ENCODE measurements at places on chromosomes 2 and 18.

GRCh38 chr2:216375286-216375685 is 3.0 kb upstream of the MARCHF4 start:
- H3K27me3 ChIP-seq: peaks cover 71% of the 10 kb centered on the region
- no peak for ATAC-seq
- peaks cover 14% of the 10 kb centered on the region for H3K4me1 ChIP-seq
- H3K4me3 ChIP-seq: no peak overlapping the region
- no peak overlapping the region for H3K27ac ChIP-seq

DNA sequence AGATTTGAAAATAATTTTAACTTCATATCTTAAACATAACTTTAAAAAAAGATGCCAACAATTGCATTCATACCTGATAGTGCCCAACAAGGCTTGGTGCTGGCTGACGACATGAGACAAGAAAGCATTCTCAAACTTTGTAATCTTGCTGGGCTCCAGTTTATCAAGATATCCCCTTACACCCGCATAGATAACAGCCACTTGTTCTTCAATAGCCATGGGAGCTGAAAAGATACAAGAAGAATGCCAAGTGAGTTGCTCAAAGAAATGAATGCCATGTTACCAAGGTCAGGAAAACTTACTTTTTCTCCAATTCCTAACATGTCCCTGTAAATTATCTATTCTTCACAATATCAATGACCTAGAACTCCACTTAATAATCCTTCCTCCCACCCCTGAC is 12.4 kb upstream of the PSTPIP2 start:
- no peaks in the 10 kb centered on the region for H3K27me3 ChIP-seq
- ATAC-seq: no peak
- no peak overlapping the region for H3K27ac ChIP-seq

DNA sequence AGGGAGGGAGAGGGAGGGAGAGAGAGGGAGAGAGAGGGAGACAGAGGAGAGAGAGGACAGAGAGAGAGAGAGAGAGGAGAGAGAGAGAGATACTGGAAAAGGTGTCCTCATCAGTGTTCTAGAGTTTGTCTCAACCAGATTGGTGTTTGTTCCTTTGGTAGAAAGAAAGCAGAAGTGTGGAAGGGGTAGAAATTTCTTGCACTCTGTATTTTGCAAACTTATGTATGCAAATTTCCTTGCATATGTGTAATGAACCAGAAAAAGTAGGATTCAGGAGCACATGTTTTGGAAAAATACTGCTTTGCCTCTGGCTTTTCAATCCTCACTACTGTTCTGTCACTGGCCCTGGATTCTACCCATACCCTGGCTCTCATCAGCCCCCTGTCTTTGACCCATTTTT is 1.1 kb upstream of the SP140 start:
- H3K36me3 ChIP-seq: peaks cover 30% of the 10 kb centered on the region
- no peaks in the 10 kb centered on the region for H3K27me3 ChIP-seq
- peak overlapping the region; percentile 84 for H3K4me3 ChIP-seq

- no peak overlapping the region for H3K27ac ChIP-seq
- H3K4me3 ChIP-seq: no peak overlapping the region
- no peaks in the 10 kb centered on the region for H3K4me1 ChIP-seq
- no peak for ATAC-seq
- peaks cover 8% of the 10 kb centered on the region for H3K27me3 ChIP-seq
These were observed 143.0 kb downstream of the TSN start for GRCh38 chr2:121898483-121898882.

GRCh38 chr2:26580751-26581150 is 60.4 kb downstream of the CIB4 start:
- H3K36me3 ChIP-seq: no peaks in the 10 kb centered on the region
- ATAC-seq: no peak
- H3K4me1 ChIP-seq: no peaks in the 10 kb centered on the region
- no peak overlapping the region for H3K4me3 ChIP-seq
- H3K27ac ChIP-seq: no peak overlapping the region
- H3K27me3 ChIP-seq: peaks cover 91% of the 10 kb centered on the region

DNA sequence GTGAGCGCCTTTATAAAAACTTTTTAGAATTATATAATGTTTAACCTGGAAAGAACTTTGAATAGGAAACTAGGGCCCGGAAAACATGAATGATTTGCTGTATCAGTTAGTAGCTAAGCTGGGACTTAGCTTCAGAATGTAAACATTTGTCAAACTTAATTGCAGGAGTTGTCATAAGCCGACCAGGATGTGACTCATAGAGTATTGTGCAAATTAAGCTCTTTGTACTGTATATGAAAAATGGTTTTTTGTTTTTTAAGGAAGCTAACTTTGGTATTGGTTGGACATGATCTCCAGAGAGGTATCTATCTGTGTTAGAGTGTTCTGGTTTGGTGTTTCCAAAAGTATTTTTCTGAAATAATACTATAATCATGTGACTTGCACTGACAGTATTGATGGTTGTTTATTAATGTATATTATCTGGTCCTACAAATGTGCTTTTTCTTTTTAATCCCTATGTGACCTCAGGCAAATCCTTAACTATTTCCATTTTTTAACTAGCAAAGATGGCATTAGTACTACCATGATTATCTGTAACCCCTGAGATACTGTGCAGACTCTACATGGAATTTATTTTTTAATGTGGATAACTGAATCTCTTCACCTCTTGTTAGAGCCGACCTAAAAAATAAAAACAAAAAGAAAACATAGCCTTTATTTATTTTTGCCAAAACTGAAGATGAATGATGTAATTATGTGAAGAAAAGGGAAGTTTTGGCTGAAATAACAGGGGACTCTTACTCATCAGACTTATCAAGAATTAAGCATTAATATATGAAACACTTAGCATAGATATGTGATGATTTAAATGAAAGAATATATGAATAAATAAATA is 11.7 kb downstream of the YIPF4 start:
- no peaks in the 10 kb centered on the region for H3K27me3 ChIP-seq
- H3K4me1 ChIP-seq: peaks cover 19% of the 10 kb centered on the region
- no peak overlapping the region for H3K27ac ChIP-seq
- peaks cover 12% of the 10 kb centered on the region for H3K36me3 ChIP-seq
- no peak for ATAC-seq

DNA sequence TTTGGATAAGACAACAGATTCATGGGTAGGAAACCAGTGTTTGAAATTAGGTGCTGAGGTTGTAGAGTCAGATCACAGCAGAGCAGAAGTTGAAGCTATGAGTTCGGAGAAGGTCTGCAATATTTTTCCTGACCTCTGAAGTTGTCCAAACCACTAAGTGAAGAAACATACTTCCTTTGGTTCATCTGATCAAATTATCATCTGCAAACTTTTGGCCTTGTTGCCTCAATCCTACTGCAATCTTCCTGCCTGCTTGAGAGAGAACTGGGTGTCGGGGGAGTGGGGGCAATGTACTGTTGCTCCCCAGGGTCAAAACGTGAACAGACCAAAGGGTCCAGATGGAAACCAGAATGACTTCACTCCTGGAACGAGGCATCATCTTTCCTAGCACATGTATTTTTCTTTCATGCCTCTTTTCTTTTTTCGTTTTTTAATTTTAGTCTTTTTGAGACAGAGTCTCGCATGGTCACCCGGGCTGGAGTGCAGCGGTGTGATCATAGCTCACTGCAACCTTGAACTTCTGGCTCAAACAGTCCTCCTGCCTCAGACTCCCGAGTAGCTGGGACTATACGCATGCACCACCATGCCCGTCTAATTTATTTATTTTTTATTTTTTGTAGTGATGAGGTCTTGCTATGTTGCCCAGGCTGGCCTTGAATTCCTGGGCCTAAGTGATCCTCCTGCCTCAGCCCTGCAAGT is 42.7 kb downstream of the RAB31 start:
- H3K27me3 ChIP-seq: no peaks in the 10 kb centered on the region
- H3K27ac ChIP-seq: no peak overlapping the region
- ATAC-seq: no peak

DNA sequence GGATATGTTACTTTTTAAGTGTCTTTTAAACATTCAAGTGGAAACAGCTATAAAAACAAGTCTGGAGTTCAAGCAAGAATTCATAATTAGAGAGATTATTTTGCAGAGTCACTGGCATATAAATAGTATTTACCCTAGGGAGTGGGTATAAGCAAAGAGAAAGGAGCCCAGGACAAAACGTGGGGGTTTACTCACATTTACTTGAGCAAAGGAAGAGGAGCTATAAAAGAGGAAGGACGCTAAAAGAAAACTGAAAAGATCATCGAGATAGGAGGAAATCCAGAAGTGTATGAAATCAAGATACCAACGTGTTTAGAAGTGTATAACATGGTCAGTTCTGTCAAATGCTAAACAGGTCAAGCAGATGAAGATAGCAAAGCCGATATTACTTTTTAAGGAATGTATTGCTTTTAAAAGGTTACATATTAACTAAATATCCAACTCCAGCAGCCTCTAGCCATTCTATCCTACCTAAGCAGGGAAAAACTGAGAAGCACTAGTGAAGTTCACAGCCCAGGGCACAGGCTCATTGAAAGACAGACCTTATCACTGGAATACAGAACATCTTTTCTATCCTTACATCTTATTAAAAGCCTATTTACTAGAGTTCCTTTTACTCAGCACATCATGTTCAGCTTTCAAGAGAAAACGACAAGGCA is 8.6 kb downstream of the KANSL1L start:
- H3K27me3 ChIP-seq: no peaks in the 10 kb centered on the region
- peaks cover 14% of the 10 kb centered on the region for H3K4me1 ChIP-seq
- H3K4me3 ChIP-seq: no peak overlapping the region
- no peak for ATAC-seq
- H3K36me3 ChIP-seq: peaks cover 4% of the 10 kb centered on the region
- no peak overlapping the region for H3K27ac ChIP-seq

- H3K36me3 ChIP-seq: no peaks in the 10 kb centered on the region
- H3K4me1 ChIP-seq: no peaks in the 10 kb centered on the region
- H3K27me3 ChIP-seq: peaks cover 14% of the 10 kb centered on the region
- no peak overlapping the region for H3K27ac ChIP-seq
- no peak overlapping the region for H3K4me3 ChIP-seq
These were observed 155.3 kb upstream of the TWIST2 start for GRCh38 chr2:238692562-238692961.

- no peak for ATAC-seq
- no peaks in the 10 kb centered on the region for H3K4me1 ChIP-seq
- H3K4me3 ChIP-seq: no peak overlapping the region
- peaks cover 6% of the 10 kb centered on the region for H3K27me3 ChIP-seq
- no peak overlapping the region for H3K27ac ChIP-seq
These were observed 336.8 kb downstream of the MYCN start for GRCh38 chr2:16277117-16277516.

- no peaks in the 10 kb centered on the region for H3K27me3 ChIP-seq
- no peaks in the 10 kb centered on the region for H3K36me3 ChIP-seq
- peaks cover 16% of the 10 kb centered on the region for H3K4me1 ChIP-seq
- no peak overlapping the region for H3K27ac ChIP-seq
- no peak for ATAC-seq
- no peak overlapping the region for H3K4me3 ChIP-seq
These were observed 123.2 kb downstream of the EPHA4 start for GRCh38 chr2:221448844-221449390.
